ENCODE measurements at places on chromosomes 2 and 18. TPM values are rescaled to one million over a fixed set of nuclear protein-coding genes. Genes with fewer than 3 reads are reported as not detected.

GRCh38 chr18:319720-320119, 51.9 kb upstream of the THOC1 start:
- no peak for DNase-seq

DNA sequence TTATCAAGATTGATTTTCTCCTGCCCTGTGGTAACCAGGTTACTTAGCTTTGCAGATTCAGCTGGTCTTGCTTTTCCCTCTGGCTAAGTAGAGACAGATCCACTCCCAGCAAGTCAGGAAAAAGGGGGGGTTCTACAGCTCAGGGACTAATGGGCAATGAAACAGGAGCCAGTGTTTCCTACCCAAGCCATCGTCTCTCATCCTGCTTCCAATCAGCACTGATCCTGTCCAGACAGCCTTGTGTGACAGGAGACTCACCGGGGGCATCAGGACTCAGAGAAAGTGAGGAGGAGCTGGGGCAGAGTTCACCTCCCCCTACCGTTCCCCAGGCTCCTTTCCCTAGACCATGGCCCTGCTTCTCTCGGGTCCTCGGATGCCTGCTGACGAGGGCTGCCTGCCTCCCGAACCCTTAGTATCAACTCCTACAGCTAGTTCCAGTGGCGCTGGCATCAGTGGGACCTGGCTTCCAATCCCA, 307.6 kb downstream of the ALK start:
- DNase-seq, result no peak

DNA sequence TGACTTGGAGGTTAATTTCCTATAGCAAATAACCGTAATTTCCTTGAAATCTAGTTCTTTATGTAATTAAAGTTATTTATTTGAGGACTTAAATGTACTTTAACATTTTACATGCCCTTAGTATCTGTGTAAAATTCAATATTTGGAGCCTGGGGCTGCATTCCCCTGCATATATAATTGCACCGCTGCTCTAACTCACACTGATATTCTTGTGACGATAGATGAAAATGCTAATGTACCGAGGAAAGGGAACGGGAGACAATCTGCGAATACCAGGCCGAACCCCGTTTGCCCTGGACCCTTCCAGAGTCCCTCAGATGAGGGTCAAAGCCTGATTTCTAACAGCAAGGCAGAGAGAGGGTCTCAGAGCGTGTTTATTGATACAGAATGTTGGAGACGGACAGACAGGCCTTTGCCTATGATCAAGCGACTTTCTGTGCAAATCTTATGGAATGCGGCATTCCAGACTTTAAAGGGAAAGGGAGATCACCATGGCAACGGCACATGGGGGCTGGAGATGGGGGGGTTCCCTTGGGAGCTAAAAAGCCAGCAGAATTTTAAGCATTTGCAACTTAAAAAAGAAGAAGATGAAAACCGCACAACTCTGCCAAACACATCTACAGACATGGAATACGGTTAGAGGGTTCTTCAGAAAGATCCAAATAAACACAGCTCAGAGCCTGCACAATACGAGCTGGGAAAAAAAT, 57.6 kb upstream of the TWIST2 start:
- DNase-seq, result no peak

- DNase-seq, result no peak
These were observed 12.5 kb upstream of the CHAC2 start for GRCh38 chr2:53755121-53755520.

GRCh38 chr2:44944952-44945612, 3.6 kb downstream of the SIX3 start:
- DNase-seq, result no peak

DNA sequence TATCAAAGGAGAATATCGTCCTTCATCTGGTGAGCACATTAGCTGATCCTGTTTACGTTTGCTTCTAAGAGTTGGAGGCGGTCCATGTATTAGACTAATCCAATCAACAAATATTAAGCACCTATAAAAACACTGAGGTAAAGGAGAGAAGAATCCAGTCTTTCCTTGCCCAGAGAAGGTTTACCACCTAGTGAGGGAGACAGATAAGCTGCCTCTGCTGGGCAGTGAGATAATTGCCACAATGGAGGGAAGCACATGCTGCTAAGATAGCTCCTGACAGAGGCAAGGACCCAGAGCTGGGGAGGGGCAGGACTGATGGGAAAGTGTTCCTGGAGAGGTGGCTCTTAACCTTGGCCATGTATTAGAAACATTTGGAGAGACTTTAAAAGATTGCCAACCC, 36.7 kb upstream of the ST8SIA5 start:
- DNase-seq, result no peak

- DNase-seq, result no peak
These were observed 76.6 kb downstream of the FIGN start for GRCh38 chr2:163659224-163659623.

DNA sequence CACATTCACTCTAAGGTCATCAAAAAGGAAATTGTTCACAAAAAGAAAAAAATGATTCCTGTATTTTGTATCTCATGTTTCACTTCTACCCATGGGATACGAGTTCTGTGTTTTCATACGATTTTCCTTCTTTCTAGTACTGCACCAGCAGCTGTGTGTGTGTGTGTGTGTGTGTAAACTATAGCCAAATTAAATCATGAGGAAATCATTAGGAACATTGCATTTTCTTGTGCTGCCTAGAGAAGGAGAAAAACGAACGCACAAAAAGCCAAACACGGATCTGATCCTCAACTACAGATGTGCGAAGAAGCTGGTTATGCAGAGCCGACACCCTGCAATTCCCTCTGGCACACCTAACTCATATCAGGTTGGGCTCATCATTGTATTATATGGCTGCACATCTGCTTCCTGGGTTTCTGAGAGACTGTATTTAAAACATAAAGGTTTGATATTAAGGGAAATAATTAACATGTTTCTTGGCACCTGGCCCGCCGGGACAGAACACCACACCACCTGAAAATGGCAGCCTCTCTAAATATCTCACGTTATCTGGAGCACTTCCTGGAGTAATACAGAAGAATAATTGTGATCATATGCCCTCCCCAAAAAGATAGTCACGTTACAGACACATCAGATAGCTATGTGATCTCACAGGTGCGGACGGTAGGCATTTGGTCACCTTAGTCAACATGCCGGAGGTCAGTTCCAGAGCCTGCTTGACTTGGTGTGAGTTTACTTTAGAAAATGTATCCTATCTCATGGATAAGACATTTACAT, 586.3 kb upstream of the SALL3 start:
- DNase-seq, result no peak

- DNase-seq, result no peak
These were observed 62.0 kb downstream of the GLI2 start for GRCh38 chr2:120797421-120798221.

GRCh38 chr18:75075016-75075305, 134.0 kb downstream of the PTGR3 start:
- no peak for DNase-seq

GRCh38 chr18:23650968-23651927, 11.5 kb downstream of the ANKRD29 start:
- no peak for DNase-seq

DNA sequence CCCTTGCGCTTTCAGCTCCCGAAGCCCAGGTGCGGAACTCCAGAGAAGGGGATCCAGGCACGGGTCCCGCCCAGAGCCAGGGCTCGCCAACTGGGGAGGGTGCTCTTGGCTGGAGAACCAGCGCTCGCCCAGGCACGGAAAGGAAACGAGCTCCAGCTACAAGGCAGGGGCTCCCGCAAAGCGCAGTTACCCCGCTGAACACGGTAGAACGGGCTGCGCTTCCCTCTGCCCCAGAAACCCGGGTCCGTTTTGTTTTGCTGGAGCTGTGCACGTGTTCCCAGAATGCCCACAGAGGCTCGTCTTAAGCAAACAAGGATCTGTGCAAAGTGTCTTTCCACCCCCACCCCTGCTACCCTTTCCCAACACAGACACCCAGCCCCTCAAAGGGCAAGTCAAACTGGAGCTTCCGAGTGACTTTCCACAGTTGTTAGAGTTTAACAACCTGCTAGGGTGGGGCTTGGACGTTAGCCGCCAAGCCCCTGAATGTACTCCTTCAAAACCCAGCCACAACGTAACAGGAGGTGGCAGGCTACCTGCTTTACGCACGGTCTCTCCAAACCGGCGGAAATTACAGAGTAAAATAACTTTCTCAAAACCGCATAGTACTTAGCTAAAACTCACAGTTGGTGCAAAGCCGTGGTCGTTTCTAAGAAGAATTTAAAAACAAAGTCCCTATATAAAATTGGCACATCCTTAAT, 775 bp downstream of the RNF125 start:
- DNase-seq, result peak; percentile 7

DNA sequence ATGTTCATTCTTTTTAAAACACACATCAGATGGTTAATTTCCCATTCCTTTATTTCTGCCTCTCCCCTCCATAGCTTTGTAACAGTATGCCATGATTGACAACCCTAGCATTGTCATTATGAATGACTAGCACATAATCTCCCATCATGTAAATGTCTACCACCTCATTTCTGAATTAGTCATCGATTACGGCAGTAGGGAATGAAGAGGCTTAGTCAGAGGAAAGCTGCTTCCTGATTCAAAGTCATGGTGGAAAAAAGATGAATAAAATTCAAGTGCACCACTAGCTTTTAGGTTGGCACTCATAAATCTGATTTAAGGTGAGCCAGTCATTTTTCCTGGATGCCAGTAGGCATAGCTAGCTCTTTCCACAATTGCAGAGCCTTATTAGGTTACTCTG, 19.1 kb upstream of the ACMSD start:
- DNase-seq, result no peak

GRCh38 chr18:23105581-23106219, 29.6 kb upstream of the CABLES1 start:
- DNase-seq, result no peak

GRCh38 chr2:127196998-127197397, 23.1 kb downstream of the CYP27C1 start:
- DNase-seq, result no peak

GRCh38 chr2:119026890-119027289, 84.9 kb downstream of the MARCO start:
- DNase-seq, result no peak

GRCh38 chr2:149129433-149129832, 90.9 kb downstream of the LYPD6B start:
- DNase-seq, result no peak

DNA sequence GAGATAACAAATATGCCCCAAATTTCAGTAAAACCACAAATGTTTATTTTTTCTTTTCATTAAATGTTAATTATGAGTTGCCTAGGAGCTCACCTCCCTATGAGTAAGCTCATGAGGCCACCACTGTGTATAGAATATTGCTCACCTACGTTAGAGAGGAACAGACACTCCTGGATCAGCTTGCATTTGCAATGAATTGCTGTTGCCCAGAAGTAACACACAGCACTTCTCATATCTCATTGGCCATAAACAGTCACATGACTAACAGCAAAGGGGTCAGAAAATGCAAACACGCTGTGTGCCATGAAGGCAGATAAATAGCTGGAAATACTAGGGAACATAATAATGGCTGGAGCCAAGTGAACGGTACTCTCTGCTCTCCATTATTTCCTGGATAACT, 89.0 kb upstream of the GALNT5 start:
- no peak for DNase-seq

DNA sequence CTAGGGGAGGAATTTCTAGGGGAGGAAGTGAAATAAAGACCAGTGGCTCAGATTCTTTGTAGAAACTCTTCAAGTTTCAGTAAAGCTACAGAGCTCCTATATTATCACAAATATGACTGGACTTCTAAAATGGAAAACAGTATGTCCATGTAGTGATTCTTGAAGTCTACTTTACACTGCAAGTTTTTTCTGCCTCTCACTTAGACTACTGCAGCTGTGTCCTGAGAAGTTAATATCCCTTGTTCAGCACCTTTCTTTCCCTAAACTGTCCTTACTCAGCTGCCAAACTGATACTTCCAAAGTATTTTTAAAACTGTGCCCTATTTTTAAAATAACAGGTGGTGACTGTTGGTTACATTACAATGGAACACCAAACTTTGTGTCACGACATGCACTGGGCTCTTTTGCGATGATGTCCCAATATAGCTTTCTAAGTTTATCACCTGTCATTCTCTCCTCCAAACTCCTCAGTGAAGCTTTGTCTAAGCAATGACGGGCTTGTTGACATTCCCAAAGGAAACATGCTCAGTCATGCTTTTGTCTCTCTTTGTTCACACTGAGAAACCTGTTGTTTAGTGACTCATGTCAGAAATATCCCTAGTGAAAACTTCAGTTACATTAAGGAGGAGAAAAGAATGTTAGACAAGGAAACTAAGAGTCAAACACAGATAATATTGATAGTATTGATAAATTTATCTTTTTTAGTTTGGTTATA, 341.1 kb downstream of the ARL6IP6 start:
- DNase-seq, result no peak

GRCh38 chr2:8006626-8007025, 675.2 kb upstream of the ID2 start:
- DNase-seq, result no peak

- DNase-seq, result no peak
These were observed 24.4 kb upstream of the RAB31 start for GRCh38 chr18:9683418-9684396.

- no peak for DNase-seq
These were observed 7.0 kb downstream of the AFF3 start for GRCh38 chr2:100135415-100135814.

- no peak for DNase-seq
These were observed 253.3 kb upstream of the TANK start for GRCh38 chr2:160906878-160907277.

GRCh38 chr2:28271231-28271918, 121.3 kb upstream of the FOSL2 start:
- no peak for DNase-seq

DNA sequence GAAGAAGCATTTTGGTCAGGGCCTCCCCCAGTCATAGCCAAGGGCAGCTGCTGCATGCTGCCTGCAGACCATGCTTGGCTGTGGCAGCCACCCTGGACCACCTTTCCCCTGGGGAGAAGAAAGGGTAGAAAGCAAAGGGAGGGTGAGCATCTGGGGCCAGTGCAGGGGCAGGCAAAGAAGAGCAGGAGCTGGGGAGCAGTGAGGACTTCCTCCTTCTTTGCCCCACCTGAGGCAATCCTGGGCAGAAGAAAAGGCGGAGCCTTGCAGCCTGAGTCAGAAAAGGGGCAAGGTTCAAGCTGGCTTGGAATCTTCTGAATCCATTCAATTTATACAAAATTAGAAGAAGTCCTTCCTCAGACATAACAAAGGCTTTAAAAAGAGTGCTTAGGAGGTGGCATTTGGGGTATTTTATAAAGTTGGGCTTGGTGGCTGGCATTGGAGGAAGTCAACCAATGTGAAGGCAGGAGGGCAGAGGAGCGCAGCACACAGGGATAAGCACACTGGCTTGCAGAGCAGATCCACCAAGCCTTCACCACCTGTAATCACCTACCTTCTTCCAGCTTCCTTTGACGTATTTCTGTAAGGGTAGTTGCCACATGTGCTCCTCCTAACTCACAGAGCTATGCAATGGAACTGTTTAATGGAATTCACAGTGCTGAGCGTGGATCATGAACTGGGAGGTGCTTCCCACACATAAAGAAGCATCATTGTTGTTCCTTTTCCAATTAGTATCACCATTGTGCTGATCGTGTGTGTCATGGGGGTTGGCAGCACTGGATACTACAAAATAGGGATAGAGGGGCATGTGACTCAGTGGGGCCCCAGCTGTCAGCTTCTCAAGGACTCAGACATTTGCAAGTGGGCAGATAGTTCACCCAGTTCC, 154.4 kb upstream of the EPAS1 start:
- no peak for DNase-seq

Gene IL36A
- total RNA-seq, result not detected

Gene MALL
- 0.94 TPM for total RNA-seq

Gene SP5
- total RNA-seq, result 0.78 TPM

Gene SAG
- total RNA-seq, result not detected

Gene EVX2
- total RNA-seq, result not detected

Gene M1AP
- not detected for total RNA-seq

Gene ACKR3
- 20.3 TPM for total RNA-seq

Gene FER1L5
- total RNA-seq, result 0.47 TPM

Gene COLEC12
- total RNA-seq, result 15.4 TPM

Gene FIGN
- 3.4 TPM for total RNA-seq

Gene NT5DC4
- not detected for total RNA-seq

Data from occipital lobe (tissue), 3 donors.